NCI-H2029 (cell line): ENCODE measurements at places on chromosomes 6 and 20.
A peak's percentile ranks its signal among the peaks of the same experiment; 100 is the strongest.

DNA sequence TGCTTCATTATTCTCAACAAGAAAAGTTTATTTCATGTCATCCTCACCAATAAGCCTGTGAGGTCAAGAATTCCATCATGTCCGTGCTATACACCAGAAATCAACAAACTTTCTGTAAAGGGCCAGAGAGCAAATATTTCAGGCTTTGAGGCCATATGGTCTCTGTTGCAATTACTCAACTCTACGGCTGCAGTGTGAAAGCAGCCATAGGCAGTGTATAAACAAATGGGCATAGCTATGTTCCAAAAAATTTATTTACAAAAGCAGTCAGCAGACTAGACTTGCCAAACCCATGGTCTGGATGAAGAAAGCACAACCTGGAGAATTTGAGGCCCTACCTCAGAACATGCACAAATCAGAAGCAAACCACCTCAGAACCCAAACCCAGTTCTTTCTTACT, 118.5 kb downstream of the PCSK2 start:
- DNase-seq = no peak

- no peak for DNase-seq
Measured at GRCh38 chr6:134938896-134939295, 11.0 kb downstream of the ALDH8A1 start.

DNA sequence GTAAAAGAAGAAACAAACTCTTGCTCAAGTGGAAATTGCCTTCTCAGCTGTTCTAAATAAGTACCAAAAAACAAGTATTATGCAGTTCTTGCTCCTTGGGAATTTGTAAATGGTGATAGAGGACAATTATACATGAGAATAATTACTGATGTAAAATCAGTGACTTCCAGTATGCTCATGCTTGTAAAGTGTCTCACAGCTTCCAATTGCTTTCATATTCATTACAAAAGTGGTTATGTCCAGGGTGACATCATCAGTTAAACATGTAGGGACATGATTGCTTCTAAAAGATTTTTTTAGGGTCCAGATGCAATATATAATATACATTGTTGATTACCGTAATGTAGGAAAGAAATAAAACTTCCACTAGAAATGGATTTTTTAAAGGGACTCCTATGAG, 122.8 kb upstream of the B3GAT2 start:
- DNase-seq = no peak

GRCh38 chr20:53789989-53790675, 196.5 kb upstream of the ZNF217 start:
- no peak for DNase-seq

DNA sequence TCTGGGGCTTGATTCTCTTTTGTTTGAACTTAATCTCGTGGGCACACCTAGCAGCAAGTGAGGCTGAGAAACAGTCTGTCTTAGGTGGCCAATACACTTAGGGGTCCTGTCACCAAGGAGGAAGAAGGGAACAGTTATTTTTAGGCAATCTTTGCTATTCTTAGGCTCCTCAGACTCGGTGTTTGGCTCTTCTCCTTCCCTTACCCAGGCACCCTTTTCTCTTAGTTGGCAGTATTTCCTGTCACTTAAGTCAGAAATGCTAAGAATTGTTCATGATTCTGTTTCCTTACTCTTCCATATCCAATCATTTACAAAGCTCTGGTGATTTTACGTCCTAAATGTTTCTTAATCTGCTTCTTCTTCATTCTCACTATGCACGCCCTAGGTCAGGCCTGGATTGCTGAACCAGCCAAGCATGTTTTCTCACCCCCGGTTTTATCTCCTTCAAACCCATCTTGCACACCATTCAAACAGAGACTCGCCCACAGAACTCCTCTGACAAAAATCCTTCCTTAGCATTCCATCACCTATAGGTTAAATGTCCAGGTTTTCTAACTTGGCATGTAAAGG, 45.2 kb upstream of the TMEM217 start:
- no peak for DNase-seq

- no peak for DNase-seq
Measured at GRCh38 chr6:126716032-126716431, 376.1 kb downstream of the CENPW start.

DNA sequence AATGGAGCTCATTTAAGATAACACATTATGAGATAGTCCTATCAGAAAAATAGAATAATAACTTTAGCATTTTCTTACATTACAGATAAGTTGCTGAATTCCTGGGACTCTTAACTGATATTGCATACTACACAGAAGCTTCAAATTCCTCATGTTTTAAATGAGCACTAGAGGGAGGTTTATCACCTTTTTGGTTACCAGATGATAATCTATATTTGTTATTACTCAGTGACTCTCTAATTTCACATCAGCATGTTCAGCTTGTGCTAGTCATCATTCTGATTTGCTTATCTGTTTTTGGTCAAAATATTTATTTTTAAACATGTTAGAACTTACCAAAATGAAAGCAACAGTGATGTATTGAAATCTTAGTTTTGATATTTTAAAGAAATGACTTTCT, 20.5 kb upstream of the GJA10 start:
- DNase-seq = no peak

DNA sequence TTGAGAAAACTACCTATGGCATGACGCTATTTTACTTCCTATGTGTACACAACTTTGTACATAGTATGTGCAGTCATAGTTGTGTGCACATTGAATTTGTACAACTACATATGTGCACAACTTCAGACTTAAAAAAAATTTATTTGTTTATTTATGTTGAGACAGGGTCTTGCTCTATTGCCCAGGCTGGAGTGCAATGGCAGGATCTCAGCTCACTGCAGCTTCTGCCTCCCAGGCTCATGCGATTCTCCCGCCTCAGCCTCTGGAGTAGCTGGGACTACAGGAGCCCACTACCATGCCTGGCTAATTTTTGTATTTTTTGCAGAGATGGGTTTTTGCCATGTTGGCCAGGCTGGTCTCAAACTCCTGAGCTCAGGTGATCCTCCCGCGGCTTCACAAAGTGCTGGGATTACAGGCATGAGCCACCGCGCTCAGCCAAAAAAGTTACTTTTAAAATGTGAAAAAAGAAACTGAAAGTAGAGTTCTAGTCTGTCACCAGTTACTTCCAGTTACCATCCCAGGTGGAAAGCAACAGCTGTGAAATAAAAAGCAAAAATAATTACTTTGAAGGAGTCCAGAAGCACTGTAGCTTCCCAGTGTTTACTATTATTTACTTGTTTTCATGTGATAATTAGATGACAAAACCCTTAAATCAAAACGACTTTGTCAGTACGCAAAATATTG, 1.7 kb upstream of the ZKSCAN8 start:
- no peak for DNase-seq

DNA sequence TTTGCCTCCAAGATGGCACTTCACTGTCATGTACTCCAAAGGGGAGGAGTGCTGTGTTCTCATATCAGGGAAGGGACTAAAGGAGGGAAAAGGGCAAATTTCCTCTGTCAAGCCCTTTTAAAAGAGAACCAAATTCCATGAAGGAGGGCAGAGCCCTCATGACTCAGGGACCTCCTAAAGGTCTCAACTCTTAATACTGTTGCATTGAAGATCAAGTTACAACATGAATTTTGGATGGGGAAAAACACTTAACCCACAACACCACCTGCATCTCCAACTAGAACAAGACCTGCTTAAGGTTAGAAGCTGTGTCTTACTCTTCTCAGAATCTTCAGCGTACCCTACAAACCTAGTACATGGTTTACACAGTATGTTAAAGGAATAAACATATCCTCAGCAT, 23.7 kb upstream of the FBXO30 start:
- no peak for DNase-seq

DNA sequence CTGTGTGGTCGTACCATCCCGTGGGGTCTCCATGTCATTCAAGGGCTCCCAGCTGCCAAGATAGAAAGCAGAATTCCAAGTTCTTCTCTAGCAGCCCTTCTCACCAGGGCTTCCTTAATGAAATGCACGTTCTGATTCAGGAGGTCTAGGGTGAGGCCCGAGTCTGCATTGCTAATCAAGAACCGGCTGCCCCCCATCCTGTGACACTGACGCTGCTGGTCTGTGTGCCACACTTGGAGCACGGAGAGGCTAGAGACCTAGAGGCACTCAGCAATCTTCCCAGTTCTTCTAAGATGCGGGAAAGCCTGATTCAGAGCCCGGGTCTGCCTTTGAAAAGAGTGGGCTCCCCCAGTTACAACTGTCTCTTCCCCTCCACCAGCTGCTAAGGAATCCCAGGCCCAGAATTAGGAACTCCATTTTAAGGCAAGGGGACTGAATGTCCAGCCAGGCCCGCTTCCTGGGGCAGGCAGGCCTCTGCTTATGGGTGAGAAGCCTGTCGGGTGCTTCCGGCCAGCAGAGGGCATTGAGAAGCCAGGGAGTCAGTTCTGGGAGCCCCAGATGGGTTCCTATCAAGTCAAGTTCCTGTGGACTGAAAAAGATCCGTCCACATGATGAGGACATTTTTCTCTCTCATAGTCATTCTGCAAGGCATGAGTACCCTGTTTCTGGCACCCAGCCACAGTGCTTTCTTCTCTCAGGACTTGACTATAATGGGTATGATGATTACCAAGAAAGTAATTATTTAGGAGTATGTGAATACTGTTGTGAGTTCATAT, 69.8 kb upstream of the RIN2 start:
- peak; percentile 16 for DNase-seq

DNA sequence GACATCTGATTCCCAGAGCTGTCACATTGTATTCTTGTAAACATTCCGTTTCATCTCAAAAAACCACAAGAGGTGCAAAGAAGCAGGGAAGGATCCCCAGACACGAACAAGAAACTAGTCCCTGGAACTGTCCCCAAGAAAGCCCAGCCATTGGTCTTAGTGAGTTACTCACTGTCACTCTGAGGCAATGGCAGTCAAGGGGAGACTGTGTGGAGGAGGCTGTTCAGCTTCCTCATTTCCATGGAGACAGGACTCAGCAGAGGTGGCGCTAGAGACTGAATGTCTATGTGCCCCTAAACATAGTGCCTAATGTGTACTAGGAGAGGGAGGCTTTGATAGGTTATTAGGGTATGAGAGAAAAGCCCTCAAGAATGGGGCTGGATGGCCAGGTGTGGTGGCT, 11.1 kb downstream of the ULBP1 start:
- no peak for DNase-seq

- DNase-seq = no peak
Measured at GRCh38 chr6:112620812-112621569, 273.9 kb downstream of the RFPL4B start.

DNA sequence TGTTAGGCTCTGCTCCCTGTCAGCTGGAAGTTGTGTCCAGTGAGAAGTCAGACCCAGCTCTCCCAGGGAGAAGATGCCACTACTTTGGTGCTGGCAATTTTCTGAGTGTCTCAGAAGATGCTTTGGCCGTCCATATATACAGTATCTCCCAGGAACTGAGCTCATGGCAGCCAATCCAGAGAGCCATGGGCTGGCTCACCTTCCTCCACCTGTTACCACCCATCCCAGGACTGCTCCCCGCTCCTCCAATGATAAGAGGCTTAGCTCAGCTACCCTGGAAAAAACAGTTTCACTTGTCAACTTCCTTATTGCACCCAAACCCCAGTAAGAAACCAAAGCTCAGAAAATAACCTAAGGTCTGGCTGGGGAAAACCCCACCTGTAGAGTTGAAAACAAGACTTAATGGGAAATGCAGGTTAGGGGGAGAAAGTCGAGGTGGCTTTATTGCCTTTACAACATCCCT, at the start of gene BNIP5:
TSS of gene BNIP5 (minus strand) at position 110 of the 463 bp plus-strand sequence. CDS start 6,198 bp downstream, outside the sequence.
- no peak for DNase-seq

DNA sequence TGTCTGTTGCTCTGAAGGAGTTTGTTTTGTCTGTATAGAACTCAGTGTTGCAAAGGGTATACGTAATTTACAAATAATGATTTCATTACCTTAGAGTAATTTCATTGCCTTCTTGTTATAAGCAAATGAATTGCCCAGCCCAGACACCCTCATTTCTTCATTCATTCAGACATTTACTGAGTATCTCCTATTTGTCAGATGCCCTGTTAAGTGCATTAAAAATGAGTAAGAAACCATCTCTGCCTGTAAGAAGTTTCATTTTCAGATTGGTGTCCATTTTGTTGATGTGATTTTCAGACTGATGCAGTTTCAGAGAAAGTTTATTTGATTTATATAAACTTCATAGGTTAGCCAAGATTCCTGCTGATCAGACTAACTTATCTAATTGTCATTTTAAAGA, 429.3 kb downstream of the PHF3 start:
- no peak for DNase-seq

GRCh38 chr20:62027116-62027515, 38.6 kb downstream of the TAF4 start:
- DNase-seq = no peak

DNA sequence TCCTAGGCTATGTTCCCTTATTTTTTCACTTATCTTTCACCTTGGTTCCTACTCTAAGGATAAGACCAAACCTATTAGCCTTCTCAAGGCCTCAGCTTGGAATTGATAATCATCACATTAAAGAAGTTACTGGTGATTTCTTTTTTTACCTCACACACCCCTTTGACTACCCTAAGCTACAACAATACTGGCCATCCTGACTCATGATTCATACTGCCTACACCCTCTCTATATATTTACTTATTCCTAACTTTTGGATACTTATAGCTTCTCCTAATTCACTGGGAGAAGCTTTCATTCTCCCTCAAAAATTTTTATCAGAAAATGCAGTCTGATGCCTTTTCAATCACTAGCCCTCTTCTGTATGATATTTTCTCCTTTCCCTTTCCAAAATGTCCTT, 256.1 kb downstream of the TBX18 start:
- DNase-seq = no peak

DNA sequence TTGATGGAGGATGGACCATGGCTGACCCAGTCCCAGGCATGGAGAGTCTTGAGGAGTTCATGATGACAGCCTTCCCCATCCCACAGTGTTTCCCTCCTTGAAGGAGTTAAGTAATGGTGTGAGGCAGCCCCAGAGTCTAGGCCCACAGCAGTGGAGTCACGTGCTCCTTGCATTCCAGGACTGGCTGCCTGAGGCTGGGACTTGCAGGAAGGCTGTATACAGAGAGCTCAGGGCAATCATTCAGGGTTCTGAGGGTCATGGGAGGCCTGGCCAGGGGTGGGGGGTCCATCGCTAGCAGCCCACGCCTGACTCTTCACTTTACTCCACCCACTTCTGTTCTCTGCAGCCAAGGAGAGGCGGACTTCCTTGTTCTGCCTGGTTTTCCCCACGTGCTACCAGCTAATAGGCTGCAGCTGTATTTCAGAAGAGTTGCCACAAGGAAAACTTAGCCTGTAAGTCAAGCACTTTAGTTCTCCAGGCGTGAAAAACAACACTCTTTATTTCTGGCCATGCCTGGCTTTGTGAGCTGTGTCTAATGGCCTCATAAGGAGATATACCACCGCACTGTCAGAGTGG, 272.5 kb downstream of the DHX35 start:
- DNase-seq = no peak

DNA sequence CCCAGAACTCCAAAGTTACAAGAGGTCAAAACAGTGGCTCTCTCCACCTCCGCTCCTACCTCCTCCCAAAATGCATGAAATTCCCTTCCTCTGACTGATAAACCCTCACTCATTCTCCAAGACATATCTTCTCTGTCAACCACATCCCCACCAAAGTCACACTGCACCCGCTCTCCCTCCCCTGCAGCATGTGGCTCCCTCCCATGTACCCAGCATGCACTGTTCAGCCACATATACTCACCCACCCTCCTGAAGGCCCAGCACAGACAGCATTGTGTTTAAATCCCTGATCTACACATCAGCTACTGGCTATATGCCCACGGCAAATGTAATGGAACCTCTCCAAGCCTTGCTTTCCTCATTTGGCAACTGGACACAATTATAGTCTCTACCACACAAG, 5.5 kb upstream of the POU5F1 start:
- DNase-seq = no peak

- no peak for DNase-seq
Measured at GRCh38 chr6:152401978-152402377, 235.2 kb downstream of the SYNE1 start.

GRCh38 chr6:63676412-63677114, 41.0 kb downstream of the PHF3 start:
- no peak for DNase-seq

GRCh38 chr20:64006490-64006889, 25.6 kb downstream of the PRPF6 start:
- no peak for DNase-seq
